ENCODE measurements at places on chromosomes 12 and 14. TPM values are rescaled to one million over a fixed set of nuclear protein-coding genes. Genes with fewer than 3 reads are reported as not detected.

Gene KRT81
- total RNA-seq, result 1.0 TPM

Gene SERPINA6
- 4.1 TPM for total RNA-seq

Gene TC2N
- 5.7 TPM for total RNA-seq

Gene PTPRQ
- not detected for total RNA-seq

Gene CMA1
- total RNA-seq, result not detected

Gene EML1
- 101 TPM for total RNA-seq

Gene NANOG
- total RNA-seq, result not detected

DNA sequence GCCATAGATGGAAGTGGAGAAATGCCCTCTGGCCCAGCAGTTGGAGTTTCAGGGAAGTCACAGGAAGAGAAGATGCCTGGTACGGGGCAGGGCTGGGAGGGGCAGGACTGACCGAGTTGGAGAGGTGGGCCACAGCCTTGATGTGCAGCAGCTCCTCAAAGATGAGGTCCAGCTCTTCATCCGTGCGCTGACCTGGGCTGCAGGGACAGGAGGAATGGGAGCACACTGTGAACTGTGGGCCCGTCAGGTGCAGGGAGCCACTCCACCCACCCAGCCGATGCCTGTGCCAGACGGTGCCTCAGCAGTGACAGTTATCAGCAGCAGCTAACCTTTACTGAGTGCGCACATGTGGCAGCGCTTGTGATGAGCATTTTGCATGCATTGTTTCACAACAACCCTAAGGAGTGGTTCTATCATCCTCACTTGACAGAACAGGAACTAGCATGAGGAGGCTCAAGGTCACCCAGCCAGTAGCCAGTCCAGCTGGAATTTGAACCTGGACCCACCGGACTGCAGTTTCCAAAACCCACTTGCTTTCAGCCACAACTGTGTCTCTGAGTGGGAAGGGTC is 8.4 kb downstream of the RAPGEF3 start:
- no peak for DNase-seq

- DNase-seq, result peak; percentile 25
Measured at GRCh38 chr12:56590237-56590830, 39.8 kb downstream of the BAZ2A start.

DNA sequence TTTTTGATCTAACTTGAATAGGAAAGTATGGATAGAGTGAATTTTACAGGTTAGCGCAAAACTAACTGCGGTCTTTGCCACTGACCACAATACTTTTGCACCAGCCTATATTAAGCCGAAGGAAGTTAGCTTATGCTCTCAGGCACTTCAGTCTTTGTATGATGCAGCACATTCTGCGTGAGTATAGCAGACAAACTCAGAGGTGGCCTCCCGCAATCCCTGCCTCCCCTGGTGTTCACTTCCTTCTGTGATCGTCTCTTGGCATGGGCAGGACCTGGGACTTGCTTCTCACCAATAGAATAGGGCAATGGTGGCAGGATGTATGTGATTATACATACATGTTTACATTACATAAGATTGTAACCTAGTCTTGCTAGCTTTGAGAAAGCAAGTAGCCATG is 10.3 kb upstream of the SLC6A13 start:
- no peak for DNase-seq

GRCh38 chr12:44816446-44817017 is 59.6 kb downstream of the NELL2 start:
- no peak for DNase-seq

GRCh38 chr12:68867606-68868005 is 59.6 kb downstream of the MDM2 start:
- no peak for DNase-seq

DNA sequence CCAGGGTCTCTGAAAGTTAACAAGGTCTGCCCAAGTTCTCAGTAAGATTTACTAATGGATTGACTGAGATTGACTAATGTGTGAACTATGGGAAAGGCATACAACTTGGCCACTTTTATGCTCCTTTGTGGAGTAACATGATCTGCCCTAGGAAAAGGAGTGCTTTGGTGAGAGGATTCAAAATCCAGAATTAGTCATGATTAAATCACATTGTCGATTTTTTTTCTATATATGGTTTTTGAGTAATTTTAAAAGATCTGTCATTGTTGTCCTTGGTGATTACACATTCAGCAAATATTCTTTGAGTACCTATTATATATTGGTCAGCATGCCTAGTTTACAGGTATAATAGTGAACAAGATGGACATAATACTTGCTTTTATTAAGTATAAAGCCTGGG is 147.7 kb upstream of the SYT10 start:
- DNase-seq, result no peak

- no peak for DNase-seq
Measured at GRCh38 chr14:66511849-66512248, 3.9 kb downstream of the GPHN start.

DNA sequence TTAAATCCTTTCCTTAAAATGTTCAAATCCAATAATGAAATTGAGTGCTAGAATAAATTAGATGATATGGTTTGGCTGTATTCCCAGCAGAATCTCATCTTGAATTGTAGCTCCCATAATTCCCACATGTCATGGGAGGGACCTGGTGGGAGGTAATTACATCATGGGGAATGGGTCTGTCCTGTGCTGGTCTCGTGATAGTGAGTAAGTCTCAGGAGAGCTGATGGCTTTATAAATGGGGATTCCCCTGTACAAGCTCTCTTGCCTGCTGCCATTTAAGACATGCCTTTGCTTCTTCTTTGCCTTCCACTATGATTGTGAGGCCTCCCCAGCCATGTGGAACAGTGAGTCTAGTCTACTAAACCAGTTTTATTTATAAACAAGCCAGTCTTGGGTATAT is 508.5 kb downstream of the ETNK1 start:
- no peak for DNase-seq

GRCh38 chr12:5521456-5522325 is 89.8 kb downstream of the NTF3 start:
- DNase-seq, result no peak

DNA sequence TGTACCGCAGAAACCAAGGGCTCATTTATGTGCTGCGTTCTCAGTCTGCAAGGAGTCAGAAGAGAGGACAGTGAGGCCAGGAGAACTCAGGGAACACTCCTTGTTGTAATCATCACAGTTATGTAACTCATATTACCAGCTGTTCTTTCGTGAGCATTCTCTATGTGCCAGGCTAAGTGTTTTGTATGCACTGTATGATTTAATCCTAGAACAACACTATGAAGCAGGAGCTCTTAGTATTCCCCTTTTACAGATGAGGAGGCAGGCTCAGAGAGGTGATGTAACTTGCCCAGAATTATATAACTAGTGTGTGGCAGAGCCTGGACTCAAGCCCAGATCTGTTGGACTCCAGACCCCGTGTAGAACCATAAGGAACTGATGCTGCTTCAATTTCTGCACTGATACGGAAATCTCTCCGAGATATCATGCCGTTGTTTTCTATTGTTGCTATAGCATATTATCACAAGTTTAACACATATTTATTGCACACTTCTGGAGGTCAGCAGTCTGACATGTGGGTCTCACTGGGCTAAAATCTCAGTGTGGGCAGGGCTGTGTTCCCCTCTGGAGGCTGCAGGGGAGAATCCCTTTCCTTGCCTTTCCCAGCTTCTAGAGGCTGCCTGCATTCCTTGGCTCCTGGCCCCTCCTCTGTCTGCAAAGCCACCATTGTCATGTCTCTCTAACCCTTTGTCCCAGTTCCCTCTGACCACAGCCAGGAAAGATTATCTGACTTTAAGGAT is 16.3 kb upstream of the CD9 start:
- DNase-seq, result no peak

- DNase-seq, result no peak
Measured at GRCh38 chr12:110005319-110005973, 6.2 kb downstream of the ANKRD13A start.

- no peak for DNase-seq
Measured at GRCh38 chr12:4789776-4790175, 69.6 kb downstream of the GALNT8 start.

DNA sequence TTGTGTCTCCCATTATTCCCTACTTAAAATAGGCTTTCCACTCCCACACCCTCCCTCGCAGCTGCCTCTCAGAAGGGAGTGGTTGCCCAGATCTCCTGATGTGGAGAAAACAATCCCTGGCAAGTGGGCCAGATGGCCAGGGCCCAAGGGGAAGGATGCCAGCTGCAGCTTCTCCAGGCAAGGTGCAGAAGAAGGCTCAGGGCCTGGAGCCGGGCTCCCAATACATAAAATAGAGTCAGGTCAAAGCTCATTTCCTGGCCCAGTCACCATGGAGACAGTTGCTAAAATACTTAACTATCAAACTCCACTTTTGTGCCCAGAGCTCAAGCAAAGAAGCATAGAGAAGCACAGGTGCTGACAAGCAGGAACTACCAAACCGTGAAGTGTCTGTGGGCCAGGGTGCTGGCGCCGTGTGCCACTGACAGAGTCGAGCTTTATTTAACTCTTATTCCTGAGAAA is 45.7 kb upstream of the ITPR2 start:
- DNase-seq, result no peak

DNA sequence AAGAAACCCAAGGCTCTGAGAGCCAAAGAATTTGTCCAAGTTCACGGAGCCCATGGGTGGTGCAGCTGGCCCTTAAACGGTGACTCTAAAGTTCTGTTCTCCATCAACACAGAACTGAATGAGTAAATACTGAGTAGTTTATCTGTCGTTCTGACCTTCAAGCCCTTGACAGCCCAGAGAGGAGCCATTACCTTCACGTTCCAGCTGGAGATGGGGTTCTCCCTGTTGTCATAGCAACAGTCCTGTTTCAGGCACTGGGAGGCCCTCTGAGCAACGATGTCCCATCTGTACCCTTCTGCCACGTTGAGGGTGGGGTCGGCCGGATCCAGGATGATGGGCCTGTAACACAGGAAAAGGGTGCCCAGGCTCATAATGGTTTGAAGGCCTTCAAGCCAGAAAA is 7.5 kb upstream of the C12orf43 start:
- no peak for DNase-seq

DNA sequence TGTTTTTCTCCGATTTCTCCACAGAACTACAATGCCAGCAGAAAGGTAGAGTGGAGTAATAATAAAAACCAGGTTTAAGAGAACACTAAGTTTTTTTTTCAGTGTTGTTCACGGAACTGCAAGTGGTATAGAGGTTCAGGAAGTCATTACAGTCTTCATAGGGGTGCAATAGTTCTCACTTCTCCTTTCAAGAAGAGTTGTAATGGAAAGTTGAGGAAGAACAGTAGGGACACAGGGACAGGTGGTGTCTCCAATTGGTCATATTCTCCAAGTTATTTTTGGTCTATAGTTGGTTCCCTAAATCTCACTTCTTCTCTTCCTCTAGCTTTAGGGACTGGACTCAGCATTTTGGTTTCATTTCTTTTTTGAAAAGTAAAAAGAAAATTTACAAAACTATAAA is 894.0 kb downstream of the NRXN3 start:
- no peak for DNase-seq
